ENCODE measurements at places on chromosomes 2 and 18. TPM values are rescaled to one million over a fixed set of nuclear protein-coding genes. Genes with fewer than 3 reads are reported as not detected.

DNA sequence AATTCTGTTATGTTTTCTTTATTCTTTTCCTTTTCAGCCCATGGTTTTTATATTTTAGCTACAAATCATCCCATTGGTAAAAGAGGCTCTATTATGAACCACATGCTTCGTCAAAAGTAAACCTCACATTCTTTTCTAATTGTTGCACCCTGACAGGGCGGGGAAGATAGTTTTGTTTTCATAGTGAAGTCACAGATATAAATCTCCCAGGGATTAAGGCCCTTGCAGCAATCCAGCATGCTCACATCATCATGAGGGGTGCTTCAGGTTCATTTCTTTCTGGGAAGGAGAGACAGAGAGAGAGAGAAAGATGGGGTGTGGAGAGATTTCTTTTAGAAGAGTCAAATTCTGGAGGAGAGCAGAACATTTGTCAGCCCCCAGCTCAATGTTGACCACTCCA is 124.5 kb upstream of the CDC42EP3 start:
- DNase-seq = no peak

DNA sequence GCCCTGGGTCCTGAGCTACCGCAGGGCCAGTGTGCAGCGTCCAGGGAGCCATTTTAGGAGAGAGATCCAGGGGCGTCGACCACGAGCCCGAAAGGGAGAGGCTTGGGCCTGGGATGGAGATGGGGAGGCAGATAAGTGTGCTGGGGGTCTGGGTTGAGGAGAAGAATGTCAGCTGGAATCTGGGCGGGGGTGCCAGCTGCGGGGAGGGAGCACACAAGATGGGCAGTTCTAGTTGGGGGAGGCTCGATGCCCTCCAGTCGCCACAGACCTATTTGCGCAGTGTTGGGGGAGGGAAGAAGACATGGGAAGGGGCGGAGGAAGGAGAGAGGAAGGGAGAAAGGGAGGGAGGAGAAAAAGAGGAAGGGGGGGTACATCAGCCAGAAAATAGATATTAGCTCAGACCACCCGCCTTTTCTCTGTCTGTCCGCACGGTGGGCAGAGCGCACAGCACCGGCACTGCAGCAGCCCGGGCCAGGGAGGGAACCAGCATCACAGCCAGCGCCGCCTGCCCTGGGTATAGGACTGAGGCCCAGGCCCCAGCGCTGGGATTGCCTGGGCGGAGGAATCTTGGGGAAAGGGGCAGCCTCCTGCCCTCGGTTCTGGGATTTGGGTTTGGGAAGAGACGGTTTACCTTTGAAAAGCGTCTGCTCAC is 1.9 kb upstream of the HOXD11 start:
- no peak for DNase-seq

- DNase-seq = no peak
Measured at GRCh38 chr18:38520786-38521185, 955.2 kb upstream of the CELF4 start.

- no peak for DNase-seq
Measured at GRCh38 chr2:33323957-33324356, 152.5 kb upstream of the RASGRP3 start.

- no peak for DNase-seq
Measured at GRCh38 chr18:51480407-51481261, 283.2 kb upstream of the MEX3C start.

GRCh38 chr2:138274421-138275291 is 226.9 kb upstream of the SPOPL start:
- DNase-seq = no peak

GRCh38 chr2:43210467-43211303 is 15.7 kb downstream of the ZFP36L2 start:
- DNase-seq = peak; percentile 61

DNA sequence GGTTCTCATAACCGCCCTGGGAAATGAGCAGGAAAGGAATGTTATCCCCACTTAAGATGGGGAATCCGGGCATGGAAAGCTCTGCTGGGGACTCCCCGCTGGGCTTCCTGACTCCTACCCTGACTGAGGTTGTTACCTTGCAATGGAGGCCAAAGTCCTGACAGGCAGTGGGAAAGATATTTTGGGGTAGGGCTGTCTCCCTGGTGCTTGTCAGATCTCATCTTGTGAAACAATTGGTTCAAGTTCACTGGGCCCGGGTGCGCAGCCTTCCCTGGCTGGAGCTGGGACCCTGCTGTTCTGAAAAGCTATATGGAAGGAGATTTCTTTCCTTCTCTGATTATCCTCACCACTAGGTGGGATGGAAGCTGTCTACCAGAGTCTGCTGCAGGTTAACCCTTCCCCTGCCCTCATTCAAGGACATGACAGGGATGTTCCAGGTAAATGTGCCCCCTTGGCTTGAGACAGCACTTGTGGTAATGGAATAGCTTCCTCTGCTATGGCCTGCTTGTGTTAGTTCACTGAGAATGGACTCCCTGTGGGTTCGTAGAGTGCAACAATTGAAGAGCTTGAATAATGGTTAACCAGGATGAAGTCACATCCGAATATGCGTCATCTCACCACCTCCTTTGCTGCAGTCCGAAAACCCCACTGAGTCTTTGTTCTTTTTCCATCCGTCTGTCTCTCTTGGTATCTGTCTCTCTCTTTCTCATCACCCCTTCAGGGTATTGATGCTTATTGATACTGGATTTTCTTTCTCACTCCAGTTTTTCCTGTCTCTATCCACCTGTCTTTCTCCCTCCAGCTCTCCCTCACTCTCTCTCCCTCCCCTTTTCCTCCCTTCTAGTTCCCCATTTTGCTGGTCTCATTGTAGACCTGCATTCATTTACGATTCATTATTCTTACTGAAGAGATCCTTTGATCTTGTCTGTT is 67.8 kb upstream of the EPAS1 start:
- DNase-seq = no peak

DNA sequence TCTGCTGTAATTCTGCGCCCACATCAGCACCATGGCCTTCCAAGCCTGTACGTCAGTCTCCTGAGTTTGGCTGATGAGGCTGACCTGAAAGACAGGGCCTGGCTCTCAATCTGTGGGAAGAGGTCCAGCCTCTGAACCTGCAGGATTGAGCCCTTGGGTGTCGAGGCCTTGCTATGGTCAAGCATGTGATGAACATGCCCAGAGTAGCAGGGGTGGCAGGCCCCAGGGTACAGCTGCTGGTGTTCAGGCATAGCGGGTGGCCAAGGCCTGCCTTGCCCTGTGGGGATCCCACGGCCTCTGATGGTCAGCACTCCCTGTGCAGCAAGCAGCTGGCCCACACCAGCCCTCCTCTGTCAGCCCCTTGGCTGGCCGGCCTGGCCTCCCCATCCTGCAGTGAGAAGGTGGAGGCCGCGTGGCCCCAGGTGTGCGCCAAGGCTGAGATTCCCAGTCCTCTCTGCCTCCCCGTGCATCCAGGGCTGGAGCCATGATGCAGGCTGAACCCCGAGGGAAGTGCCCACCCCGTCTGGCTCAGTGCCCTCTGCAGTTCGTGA is 298.4 kb downstream of the NDUFA10 start:
- DNase-seq = no peak

GRCh38 chr2:216160786-216161185 is 51.6 kb downstream of the XRCC5 start:
- no peak for DNase-seq

- DNase-seq = no peak
Measured at GRCh38 chr2:238358769-238359168, 38.5 kb downstream of the TRAF3IP1 start.

DNA sequence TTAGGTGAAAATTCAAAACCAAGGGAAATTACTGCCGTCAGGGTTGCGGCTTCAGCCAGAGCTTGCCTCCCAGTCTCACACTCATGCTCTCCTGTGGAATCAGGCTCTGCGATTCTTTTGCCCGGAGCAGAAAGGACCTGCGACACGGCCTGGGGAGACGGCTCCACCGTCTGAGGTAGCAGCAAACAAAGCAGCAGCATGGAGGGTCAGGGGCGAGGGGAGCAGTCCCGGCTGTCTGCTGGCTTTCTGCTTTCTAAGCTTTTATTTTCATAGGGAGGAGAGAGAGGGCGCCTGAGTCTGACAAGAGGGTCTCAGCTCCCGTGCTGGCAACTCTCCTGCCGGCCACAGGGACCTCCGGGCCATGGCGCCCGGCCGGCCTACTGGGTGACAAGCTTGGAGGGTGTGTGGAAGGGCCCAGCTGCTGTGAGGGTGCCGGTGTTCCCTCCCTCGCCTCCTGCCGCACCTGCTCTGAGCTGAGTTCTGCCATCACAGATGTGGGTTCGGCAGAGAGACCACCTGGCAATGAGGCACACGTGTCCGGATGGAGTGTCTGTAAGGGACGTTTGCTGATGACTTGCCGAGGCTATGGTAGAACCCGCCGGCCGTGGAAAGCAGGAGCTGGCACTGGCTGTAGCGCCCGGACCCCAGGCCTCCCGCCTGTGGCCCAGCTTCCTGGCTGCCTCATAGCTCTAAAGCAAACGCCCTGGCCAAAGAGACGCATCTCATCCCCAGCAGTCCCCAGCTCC is 66.2 kb upstream of the CTDP1 start:
- DNase-seq = no peak

DNA sequence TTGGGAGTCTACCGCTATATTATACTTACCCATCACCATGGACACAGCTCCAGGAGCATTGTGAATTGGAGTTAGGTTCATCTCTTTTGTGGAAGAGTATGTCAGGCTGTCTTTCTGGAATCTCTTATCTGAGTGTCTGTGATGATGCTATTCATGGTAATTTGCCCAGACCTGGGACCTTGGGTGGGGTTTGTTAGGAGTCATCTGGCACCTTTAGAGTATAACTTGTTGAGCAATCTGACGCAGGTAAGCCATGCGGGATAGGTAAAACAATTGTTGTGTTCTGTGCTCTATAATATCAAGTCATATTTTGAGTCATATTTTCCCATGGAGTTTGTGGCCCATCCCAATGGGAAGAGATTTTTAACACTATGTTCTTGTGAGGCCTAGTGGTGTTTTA is 49.7 kb upstream of the MAPRE2 start:
- DNase-seq = no peak

DNA sequence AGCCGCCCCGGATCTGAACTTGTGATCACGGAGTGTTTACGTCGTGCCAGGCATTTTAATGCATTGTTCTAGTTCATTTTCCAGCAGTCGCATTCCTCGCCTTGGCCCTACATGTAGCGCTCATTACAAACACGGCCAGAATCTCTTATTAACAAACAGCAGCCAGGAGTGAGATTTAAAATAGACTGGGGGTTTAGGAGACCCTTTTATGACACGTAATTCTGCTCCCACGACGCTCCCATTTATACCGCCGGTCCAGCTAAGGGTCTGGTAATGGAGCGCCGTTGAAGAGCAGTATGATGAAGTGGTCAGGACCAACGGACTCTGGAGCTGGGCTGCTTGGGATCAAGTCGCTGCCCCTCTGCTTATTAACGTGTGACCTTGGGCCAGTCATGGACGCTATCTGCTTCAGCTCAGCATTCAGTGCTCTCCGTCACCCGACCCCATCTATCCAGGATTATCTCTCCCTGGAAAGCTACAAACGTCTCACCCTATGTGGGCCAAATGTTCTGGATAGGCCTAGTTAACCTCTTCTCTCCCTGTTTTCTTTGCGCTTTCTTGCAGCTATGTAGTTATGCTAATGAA is 745 bp downstream of the MSH2 start:
- DNase-seq = no peak

- DNase-seq = no peak
Measured at GRCh38 chr2:156196031-156196430, 136.5 kb downstream of the NR4A2 start.

DNA sequence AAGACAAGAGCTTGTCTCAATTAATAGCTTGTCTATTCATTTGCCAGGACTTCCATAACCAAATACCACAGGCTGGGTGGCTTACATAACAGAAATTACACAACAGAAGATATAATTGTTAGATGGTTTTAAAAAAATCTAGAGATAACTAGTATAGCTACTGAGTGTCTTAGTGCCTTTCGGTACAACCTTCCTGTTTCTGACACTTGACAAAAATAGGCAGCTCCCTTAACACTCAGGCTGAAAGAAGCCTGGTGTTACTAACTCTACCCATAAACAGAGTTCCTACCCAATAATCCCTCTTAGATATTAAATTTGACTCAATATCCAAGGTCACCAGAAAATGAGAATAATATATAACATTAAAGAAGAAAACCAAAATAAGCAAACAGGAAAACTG is 129.7 kb downstream of the BARD1 start:
- no peak for DNase-seq

DNA sequence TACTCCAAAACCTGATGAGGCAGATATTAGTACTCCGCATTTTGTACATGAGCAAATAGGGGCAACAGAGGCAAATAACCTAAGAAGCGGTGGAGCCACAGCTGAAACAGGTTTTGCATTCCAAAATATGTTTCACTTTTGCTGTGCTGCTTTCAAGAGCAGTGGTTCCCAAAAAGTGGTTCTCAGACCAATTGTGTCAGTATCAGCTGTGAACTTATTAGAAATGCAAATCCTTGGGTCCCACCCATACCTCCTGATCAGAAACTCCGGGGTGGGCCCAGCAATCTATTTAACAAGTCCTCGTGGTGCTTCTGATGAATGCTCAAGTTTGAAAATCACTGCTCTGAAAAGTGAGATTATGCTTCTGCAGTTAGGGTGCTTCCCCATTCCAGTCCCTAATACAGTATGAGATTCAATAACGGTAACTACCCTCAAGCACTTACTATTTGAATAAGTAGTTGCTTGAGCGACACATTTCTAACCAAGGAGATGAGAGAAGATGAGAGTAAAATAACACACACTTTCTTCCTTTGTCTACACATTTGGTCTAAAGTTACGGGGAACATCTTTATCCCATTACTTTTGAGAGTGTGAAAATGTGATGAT is 17.8 kb upstream of the TCF4 start:
- DNase-seq = no peak

DNA sequence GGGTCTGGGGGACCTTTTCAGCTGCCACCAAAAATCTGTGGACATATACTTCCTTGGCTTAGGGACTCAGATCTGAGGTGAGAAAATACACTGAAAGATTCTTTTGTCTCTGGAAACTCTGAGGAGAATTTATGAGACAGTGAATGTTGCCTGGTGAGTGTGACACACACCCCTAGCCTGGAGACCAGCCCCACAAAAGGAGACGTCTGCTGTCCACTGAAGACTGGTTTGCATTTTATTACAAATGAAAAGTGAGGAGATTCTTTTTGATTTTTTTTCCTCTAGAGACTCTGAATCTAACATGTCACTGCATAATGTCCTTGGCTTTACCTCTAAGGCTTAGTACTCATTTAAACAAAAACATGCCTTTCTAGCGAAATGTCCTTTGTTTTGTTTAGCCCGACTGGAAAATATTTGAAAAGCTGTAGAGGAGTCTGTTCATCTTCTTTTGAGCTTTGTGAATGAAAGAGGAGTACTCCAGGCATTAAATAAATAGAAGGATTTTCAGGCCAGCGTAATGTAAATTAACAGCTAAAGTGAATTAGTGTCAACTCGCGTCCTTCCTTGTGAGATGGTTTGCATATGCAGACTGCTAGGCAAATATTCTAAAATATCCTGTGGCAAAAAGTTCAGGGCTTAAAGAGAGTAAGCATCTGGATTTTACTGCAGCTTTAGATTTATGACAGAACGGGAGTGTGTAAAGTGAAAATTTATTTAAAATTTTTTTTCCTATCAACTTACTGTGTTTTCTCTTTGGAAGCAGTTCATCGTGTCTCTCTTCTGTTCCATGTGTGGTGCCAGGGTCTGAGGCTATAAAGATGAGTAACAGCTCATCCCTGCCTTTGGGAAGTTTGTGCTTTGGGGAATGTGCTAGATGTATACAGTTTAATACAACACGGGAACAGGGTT is 125.4 kb downstream of the VWA3B start:
- no peak for DNase-seq

The ERCC3 gene
- total RNA-seq = 70.0 TPM

The GAL3ST2 gene
- not detected for total RNA-seq

The IL1RL2 gene
- not detected for total RNA-seq

The PPP4R1 gene
- total RNA-seq = 104 TPM

The SIX3 gene
- total RNA-seq = not detected

The FNDC4 gene
- total RNA-seq = 7.0 TPM

The PSMA8 gene
- not detected for total RNA-seq

The IL1R2 gene
- total RNA-seq = 7.6 TPM

The TOGARAM2 gene
- total RNA-seq = 6.0 TPM

The CLHC1 gene
- 15.6 TPM for total RNA-seq

The UNC80 gene
- 0.30 TPM for total RNA-seq

Data from tibial nerve (tissue), 4 donors.